Hematopoietic multipotent progenitor cell treated with erythropoietin and hydrocortisone succinate and interleukin-3 and kit ligand, for 4 days (in vitro differentiated cells): ENCODE measurements at places on chromosomes 12 and 14.

DNA sequence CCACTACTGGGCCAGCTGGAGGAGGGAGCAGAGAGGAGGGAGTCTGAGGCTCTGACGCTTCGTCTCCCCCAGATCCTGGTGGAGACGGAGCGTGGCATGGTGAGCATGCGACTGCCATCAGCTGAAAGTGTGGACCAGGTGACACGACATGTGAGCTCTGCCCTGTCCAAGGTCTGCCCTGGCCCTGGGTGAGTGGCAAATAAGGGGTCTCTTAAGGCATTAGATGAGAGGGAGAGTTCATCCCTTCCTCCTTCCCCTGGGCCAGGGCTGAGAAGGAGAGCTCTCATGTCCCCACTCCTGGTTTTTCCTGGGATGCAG lies 2.5 kb downstream of the CARMIL3 start:
- DNase-seq: no peak

GRCh38 chr14:69539631-69540410 lies 34.9 kb downstream of the CCDC177 start:
- peak; percentile 47 for DNase-seq

- DNase-seq: no peak
These were observed 42.1 kb upstream of the DICER1 start for GRCh38 chr14:95199298-95199983.

DNA sequence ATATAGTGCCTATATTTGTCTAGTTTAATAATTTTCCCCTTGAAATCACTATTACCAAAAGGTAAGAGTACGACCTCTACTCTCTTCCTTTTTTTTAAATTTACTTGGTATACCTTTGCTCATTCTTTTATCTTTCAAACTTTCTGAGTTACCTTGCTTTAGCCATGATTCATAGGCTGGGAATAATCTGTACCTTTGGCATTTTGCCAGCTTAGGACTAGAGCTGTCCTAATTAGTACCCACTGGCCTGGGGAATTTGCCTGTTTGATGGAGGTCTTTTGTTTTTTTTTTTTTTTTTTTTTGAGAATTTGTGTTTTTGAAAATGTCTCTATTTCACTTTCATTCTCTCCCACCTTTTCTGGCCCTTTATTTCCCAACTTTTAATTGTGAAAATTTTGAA lies 8.7 kb upstream of the SLC4A8 start:
- no peak for DNase-seq

DNA sequence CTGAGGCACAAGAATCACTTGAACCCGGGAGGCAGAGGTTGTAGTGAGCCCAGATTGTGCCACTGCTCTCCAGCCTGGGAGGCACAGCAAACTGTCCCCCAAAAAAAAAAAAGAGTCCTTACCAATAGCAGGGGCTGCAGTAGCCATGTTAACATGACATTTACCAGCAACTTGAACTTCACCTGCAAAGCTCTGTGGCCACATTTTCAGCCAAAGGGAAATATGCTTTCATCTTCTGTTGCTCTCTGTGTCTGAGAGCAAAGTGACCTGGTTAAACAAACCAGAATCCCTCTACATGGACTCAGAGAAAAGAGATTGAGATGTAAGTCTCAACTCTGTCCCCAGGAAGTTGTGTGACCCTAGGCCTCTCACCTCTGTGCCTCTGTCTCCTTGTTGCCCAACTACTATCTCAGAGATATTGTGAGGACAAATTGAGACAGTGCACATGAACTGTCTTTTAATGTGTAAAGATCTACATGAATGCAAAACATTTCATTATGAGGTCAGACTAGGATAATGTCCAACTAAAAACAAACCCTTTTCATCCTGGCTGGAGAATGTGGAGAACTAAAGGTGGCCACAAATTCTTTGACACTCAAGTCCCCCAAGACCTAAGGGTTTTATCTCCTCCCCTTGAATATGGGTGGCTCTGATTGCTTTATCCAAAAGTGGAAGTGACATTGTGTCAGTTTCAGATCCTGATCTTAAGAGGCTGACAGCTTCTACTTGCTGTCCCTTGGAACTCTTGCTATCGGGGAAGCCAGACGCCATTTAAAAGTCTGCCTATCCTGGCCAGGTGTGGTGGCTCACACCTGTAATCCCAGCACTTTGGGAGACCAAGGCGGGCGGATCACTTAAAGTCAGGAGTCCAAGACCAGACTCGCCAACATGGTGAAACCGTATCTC lies 24.7 kb upstream of the P2RX4 start:
- peak; percentile 32 for DNase-seq

GRCh38 chr12:70154087-70154638 lies 89.1 kb upstream of the CNOT2 start:
- peak; percentile 2 for DNase-seq

- DNase-seq: no peak
These were observed 38.1 kb downstream of the HNRNPC start for GRCh38 chr14:21231020-21231652.

- DNase-seq: no peak
These were observed 247.2 kb downstream of the BMP4 start for GRCh38 chr14:53709381-53709780.

GRCh38 chr14:48452437-48452995 lies 777.1 kb upstream of the MDGA2 start:
- no peak for DNase-seq

DNA sequence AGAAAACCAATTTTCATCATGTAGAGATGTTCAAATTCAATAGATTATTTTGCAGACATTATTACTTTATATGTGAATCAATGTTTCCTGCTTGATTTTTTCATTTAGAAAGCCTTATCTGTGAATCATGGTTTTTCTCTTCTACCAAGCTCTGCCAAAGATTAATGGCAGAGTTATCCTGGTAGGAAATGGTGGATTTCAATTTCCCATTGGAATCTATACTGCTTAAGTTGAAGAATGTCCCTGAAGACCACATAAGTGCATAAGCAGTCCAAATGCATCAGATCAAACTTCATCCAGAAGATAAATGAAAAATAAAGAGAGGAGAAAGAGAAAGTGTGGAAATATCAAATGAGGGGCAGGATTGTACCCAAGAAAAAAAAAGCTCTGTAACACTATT lies 5.0 kb downstream of the LUM start:
- DNase-seq: no peak

- no peak for DNase-seq
These were observed 786 bp downstream of the SLC25A47 start for GRCh38 chr14:100323942-100324307.

DNA sequence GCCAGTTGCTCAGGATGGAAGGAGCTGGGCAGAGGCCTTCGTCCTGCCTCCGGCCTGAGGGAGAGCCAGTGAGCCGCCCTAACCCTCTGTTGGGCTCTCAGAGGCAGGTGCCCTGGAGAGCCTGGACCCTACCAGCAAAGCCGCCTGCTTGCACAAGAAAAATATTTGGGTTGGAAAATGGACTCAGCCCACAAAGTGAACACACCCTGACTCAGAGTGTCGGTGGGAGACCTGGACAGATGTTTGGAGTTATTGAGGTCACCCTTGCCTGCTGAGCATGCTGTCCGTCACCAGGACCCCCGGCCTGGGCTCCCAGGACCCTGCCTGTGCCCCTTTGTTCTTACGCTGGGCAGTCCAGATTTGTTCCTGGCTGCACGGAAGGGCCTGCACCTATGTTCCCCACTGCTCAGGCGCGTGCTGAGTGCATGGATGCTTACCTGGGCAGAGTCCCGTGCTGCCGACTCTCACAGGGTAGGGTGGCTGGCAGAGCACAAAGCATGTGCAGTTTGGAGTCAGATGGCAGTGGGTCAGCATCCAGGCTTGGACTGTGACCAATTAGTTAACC lies 22.4 kb downstream of the FAM181A start:
- DNase-seq: no peak

GRCh38 chr12:10243818-10244520 lies 31.3 kb downstream of the GABARAPL1 start:
- DNase-seq: peak; percentile 84

DNA sequence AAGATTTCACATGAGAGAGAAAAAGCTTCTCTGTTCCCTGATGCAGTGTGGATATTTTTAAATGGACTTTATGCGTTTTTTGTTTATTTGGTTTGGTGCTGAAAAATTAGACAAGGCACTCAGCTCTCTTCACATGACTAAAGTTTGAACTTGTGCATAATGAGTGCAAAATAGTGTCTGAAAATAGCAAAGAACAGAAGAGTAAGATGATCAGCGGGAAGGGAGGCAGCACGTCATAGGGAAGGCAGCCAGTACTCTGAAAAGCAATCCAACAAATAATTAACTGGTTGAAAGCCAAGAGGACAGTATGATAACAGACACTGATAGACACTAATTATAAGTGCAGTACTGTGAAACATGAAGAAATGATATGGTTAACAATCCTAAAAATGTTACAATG lies 46.6 kb upstream of the CDKN3 start:
- no peak for DNase-seq

DNA sequence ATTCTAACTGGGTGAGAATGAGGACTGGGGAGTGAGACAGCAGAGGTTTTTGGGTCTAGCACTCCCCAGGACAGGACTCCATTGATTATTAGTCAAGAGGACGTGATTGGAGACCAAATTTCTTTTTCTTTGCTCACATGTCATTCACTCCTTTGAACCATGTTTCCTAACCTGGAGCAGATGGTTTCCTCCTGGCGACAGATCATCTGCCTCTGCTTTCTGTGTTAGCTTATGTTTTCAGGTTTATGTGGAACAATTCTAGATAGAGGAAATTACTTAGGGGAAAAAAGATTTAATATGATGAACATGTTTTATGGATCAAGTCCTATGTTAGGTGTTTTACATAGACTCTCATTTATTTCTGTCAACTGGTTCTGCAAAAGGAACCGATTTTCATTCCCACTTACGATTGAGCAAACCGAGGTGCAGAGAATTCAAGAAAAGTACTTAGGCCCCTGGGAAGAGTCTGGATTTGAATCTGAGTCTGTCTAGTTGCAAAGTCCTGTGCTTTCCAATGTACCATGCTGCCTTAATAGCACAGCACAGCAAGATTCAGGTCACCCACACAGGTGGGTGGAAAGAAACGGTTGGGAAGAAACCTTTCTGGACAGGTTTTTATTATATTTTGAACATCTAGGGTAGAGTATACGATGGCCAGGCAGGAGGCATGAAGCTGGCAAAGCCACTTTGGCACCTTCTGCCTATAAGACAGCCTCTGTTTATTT lies 30.8 kb downstream of the SMOC1 start:
- no peak for DNase-seq

DNA sequence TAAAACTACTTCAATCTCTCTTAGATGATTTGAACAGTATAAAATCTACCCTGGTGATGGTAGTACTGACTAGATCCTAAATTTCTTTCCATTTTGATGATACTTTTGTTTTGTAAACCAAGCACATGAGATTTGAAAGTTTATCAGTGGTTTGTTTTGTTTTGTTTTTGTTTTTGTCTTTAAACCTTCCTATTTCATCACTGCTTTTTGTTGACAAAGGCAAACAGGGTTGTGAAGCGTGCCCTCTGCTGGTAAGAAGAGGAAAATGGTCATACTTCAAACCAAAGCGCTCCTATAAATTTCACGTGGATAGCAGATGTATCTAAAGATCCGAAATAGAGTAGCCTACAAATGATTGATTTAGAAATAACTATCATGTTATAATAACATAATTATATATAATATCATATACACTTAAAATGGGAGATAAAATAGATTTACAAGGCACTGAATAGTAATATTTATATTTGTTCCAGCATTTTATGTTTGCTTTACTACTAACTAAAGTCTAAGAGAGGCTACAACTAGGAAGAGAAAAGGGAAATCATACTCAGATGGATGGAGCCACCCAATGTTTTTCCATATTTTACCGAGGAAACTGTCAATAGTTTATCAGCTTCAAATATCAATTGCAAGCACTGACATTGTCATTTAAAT lies 254.0 kb upstream of the USP15 start:
- peak; percentile 70 for DNase-seq

GRCh38 chr12:51827925-51828818 lies 20.3 kb downstream of the FIGNL2 start:
- DNase-seq: peak; percentile 74

DNA sequence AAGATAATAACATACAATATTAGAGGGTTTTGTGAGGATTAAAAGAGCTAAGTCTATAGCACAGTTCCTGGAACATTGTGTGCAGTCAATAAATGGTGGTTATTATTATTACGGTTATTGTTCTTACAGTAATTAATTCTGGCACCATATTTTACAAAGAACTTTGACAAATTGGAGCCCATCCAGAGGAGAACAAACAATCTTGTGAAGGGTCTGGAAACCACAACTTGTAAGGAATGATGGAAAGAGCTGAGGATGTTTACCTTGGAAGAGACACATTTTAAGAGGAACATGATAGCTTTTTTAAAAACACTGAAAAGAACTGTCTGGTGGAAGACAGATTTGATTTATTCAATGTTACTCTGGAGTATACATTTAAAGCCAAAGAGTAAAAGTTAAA lies 150.5 kb upstream of the KRR1 start:
- no peak for DNase-seq

- no peak for DNase-seq
These were observed 263.9 kb downstream of the KCNC2 start for GRCh38 chr12:74945771-74946198.

DNA sequence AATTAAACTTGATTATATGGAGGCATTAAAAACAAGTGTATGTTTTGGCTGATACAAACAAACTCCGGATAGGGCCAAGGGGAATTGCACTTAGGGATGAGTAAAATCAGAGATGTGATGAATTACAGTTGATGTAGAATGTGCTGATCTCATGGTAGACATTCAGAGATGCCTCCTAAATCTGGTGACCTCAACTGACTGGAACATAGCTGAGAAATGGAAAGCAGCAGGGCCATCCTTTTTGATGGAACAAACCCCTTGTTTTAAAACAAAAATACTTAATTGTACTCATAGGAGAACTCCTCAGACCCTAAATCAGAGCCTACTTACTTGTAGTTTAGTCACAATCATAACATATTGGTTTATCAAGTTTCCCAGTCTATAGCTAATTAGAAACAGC lies 122.8 kb downstream of the C12orf75 start:
- no peak for DNase-seq

- DNase-seq: no peak
These were observed 273.9 kb upstream of the RTL1 start for GRCh38 chr14:101177301-101177971.

- DNase-seq: no peak
These were observed 74.2 kb downstream of the DNAH10 start for GRCh38 chr12:123836292-123836691.
